AG09309 (cell line): ENCODE measurements at places on chromosomes 13 and 19.

- no peak for DNase-seq
Measured at GRCh38 chr13:111079375-111079774, 35.7 kb upstream of the ARHGEF7 start.

- DNase-seq = no peak
Measured at GRCh38 chr13:54029226-54029625, 1000.6 kb downstream of the OLFM4 start.

- DNase-seq = no peak
Measured at GRCh38 chr19:44615863-44616247, 2.5 kb downstream of the IGSF23 start.

DNA sequence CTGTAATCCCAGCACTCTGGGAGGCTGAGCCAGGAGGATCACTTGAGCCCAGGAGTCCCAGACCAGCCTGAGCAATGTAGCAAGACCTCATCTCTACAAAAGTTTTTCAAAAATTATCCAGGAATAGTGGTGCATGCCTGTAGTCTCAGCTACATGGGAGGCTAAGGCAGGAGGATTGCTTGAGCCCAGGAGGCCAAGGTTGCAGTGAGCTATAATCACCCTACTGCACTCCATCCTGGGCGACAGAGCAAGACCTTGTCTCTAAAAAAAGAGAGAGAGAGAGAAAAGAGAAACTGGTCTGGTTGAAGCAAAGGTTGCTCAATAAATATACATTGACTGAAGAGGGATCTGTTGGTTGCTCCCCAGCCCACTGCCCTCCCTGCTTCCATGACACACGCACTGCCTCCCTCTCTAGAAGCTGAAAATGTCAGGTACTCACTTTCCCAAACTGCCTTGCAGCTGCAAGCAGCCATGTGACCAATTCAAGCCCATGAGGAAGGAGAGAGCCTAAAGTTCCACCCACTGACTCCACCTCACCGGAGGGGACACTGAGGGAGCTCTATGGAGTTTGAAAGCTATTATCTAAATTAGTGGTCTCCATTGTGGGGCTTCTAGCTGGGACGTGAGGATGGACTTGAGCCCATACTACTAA is 14.0 kb downstream of the CEACAM16 start:
- no peak for DNase-seq

DNA sequence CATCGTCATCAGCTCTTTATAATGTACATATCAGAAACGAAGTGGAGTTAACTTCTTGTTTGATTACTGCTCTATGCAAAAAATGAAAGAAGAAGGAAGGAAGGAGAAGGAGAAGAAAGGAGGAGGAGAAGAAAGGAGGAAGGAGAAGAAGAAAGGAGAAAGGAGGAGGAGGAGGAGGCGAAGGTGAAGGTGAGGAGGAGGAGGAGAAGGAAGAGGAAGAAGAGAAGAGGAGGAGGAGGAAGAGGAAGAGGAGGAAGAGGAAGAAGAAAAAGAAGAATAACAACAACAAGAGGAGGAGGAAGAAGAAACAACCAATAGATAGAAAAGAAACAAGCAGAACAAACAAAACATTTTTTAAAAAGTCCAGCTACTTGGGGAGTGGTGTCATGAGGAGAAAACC is 13.1 kb downstream of the NUFIP1 start:
- no peak for DNase-seq

DNA sequence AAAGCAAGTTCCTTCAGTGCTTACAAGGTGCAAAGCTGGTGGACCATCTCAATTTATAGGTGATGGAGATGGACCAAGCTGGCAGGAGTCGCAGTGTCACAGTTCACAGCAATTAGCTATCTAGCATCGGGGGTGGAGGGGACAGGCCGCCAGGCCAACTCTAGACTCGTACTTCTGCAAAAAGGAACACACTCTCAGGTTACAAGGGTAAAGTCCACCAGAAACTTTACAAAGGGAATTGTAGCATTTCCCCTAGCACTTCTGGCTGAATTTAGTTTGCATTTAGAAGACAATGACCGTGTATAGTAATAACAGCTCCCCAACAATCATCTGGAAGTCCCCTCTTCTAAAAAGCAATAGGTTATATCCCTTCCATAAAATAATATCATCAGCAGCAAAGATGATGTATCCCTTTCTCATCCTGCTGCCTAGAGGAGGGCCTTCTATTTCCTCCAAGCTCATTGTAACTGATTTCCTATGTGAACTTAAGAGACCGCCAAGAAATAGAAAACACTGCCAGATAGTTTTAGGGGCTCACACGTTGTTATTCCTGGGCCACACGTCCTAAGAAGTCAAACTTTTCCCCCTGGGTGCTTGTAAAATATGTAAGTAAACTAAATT is 8.5 kb upstream of the DOCK9 start:
- DNase-seq = no peak

DNA sequence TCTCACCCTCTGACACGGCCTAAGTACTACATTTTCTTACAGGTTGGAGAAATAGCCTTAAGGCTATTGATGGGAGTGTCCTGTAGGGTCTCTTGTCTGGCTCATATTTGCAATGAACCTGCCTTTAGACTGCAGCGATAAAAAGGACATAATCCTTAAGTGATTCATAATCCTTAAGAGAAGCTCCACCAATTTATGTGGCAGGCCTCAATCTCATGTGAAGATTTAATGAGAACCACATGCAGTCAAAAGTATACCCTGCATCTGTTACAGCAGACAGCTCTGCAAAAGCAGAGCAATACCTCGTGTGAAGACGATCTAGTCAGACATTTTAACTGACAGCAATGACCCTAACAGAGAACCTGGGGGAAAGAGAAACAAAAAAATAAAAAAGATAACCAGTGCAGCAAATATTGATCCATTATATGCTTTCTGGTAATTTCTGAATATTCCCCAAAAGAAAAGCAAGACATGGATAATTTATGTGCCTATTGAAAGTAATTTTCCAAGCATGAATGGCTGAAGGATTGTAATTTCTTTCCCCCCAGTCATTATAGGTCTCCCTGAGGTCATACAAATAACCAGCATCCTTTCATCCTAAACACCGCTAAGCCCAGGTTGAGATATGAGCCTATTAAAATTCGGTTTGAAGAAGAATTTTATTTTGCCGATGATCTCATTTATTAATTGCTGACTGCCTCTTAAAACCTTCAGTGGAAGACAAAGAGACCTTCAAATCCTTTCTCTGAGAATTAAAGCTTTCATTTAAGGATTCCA is 321.8 kb upstream of the NBEA start:
- no peak for DNase-seq

- DNase-seq = no peak
Measured at GRCh38 chr19:8242211-8242821, 33.1 kb downstream of the CERS4 start.

DNA sequence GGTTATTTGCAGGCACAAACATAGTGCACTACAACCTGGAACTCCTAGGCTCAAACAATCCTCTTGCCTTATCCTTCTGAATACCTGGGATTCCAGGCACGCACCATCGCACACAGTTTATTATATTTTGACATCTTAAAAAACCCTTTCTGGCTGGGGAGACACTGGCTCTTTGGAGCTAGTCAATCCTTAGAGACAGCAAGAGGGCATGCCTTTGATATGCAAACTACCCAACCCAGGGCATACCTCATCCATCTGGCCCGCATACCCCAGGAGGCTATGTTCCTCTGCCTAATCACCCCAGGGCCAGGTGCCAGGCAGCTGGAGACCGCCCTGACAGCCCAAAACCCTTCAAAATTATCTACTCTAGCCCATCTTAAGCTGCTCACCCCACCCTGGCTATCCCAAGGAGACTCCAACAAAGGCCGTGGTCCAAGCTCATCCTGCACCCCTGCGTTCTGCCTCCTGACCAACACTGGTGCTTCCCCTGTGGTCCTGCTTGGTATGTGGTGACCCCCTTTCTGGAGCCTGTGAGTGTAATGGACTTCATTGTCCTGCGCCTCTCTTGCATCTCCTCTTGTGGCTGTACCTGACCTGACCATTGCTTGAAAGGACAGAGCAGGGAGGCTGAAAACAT is 86.4 kb downstream of the RGCC start:
- DNase-seq = no peak

GRCh38 chr13:80753866-80754265 is 412.9 kb upstream of the SPRY2 start:
- no peak for DNase-seq

- no peak for DNase-seq
Measured at GRCh38 chr13:90592943-90593342, 754.5 kb upstream of the MIR17HG start.

DNA sequence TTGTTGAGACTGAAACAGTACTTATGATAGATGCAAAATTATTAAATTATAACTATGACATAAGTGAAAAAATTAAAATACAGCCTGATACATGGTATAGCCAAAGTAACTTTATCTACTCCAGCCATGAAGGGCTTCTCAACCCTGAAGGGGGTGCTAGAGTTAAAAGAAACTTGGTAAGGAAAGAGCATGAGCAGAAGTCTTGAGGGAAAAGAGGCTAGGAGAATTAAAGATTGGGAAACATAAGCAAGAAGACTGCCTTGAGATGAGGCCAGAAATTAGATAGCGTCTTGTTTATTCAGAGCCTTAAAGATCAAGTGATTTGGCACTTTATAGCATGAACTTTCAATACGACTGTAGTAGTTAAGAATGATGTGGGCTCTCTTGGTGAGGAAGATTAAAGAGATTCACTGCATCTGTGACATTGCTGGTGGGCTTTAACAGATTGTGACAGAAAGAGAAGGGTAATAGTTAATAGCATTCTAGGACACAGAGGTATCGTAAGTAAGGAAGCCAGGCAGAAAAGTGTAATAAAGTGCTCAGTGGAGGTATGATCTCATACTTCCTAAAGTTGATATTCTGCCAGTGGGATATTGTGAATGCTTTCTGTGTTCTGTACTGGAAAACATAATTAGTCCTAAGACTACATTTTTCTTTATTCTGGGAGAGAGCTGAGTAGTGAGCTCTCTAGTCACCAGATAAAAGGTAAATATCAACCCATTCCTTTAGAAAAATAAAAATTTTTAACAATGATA is 385.4 kb upstream of the PRR20A start:
- no peak for DNase-seq

DNA sequence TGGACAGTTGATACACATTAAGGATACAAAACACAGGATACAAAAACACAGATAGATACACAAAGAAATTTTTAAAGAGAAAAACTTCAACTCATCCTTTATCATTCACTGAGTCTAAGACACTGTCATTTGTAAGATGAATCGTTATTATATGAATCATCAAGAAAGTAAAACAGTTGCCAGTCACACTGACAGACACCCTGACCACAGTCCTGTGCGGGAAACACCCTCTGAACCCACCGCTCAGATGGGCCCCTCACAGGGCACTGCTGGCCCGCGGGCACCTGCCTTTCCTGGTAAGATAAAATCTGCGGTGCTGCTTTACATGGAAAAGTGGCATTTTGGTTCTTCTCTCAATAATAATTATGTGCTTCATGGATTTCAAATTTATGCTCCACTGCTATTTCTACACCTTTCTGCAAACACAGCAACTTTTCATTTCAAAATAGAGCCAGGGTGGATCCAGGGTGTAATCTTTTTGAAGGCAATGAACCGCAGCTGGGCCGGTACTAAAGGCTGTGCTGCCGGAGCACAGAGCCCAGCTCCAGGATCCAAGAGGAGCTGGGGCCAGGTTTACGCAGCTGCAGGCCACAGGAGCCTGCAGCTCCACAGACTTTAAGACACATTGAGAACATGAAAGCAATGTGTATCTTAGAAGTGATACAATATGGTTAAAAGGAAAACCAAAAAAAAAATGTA is 76.8 kb downstream of the TUBGCP3 start:
- no peak for DNase-seq

- no peak for DNase-seq
Measured at GRCh38 chr19:10000171-10000826, 10.0 kb downstream of the COL5A3 start.

DNA sequence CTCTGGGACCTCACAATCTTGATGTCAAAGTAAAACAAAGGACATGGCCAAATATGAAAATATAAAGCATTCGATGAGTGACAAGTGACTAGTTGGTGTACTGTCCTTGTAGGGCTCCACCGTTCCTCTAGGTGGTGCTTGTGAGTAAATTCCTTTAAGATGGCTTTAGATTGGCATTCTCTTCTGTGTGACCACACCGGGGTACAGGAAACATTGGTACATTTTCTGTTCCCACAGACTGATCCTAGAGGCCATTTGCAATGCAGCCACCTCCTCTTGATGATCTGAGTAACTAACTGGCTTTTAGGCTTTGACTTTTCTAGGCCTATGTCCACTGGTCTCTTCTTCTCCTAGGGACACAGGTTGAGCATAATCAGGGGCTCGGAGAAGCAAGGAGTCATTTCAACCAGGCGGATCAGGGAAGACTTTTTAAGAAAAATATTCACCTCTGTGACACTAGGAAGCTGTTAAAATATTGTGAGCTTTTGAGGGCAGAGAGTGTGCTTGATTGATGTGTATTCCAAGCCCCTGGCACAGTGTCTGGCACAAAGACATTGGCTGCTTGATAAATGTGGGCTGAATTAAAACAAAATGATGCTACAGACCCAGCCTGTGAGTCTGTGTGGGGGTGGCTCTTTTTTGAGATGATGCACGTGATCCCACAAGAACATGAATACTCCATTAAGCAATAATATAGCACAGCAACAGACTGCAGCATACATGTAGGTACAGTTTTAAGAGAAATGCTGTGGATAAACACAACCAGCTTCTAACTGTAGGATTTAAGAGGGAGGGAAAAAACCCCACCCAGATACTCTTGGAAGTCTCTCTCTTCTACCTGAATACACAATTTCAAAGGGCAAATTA is 21.0 kb downstream of the EPSTI1 start:
- no peak for DNase-seq

DNA sequence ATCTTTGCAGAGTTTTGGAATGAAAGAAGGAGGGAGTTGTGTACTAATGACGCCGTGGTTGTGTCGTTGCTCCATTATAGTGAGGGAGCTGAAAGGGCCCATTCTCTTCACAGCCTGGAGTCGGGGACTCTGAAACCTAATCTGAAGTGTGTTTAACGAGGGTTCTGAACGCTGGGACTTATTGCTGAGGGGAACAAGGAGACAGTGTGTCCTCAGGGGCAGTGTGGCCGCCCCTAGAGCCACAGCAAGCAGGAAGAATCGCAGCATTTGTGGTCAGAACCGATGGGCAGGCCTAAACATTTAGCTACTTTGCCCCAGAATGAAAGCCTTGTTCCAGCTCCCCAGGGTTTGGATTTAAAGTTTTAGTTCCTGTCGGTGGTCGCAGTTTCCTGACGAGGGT is 156.4 kb upstream of the RNF113B start:
- no peak for DNase-seq

- DNase-seq = no peak
Measured at GRCh38 chr13:77510156-77510555, 25.4 kb upstream of the SCEL start.

- DNase-seq = no peak
Measured at GRCh38 chr13:85995788-85996418, 196.7 kb upstream of the SLITRK6 start.

- no peak for DNase-seq
Measured at GRCh38 chr13:73720216-73720840, 413.9 kb downstream of the KLF12 start.
